ENCODE measurements at places on chromosomes 6 and 20.
A peak's percentile ranks its signal among the peaks of the same experiment; 100 is the strongest.

- no peak for DNase-seq
Observed at GRCh38 chr6:30283761-30284160, 43.0 kb upstream of the TRIM39 start.

- DNase-seq = peak; percentile 20
Observed at GRCh38 chr6:129936329-129937165, 75.4 kb upstream of the TMEM244 start.

DNA sequence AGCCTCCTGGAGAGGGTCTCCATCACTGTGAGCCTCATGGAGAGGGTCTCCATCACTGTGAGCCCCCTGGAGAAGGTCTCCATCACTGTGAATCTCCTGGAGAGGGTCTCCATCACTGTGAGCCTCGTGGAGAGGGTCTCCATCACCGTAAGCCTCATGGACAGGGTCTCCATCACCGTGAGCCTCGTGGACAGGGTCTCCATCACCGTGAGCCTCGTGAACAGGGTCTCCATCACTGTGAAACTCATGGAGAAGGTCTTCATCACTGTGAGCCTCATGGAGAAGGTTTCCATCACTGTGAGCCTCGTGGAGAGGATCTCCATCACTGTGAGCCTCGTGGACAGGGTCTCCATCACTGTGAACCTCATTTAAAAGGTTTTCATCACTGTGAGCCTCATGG lies 140.0 kb downstream of the ERMARD start:
- DNase-seq = no peak

DNA sequence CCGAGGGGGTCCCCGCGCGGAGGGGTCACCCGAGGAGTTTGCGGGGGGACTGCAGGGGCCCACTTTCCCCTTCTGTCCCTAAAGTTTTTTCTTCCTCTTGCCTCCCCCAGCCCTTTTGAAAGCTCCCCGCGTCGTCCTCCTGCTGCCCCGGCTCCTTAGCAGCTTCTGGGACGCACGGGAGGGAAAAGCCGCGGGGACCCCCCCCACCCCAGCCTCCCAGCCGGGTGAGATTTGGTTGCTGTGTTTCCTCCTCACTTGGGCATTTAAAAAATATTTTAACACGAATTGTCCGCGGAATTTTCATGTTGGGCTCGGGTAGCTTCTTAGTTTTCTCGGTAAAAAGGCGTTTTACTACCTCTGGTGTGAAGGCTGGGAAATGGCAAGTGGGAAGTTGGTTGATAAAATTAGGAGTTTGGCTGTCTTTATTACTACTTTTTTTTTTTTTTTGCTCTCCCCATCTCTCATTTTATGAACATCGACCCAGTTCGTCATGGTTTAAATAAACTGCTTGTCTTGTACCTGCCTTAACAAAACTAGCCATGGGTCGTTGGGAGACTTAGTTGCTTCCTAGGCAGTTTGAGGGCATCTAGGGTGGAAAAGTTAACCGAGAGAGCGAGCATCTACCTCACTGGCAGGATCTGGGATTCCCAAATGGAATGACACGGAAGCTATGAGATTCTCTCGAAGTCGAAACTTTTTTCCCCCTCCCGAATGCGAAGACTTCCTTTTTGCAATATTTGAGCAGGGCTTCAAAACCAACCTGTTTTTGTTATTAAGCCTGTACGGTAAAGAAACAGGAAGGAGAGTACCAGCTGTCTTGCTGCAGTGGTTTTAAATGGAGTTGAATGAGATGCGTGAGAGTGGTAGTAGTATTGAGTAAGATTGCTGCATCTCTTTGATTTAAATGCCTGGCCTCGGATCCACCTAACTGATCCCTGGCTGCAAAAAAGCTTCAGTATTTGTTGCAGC lies 868 bp downstream of the NCOA3 start:
- no peak for DNase-seq

GRCh38 chr6:30829639-30830255 lies 54.6 kb upstream of the DDR1 start:
- no peak for DNase-seq

GRCh38 chr20:51525241-51526105 lies 17.0 kb downstream of the NFATC2 start:
- no peak for DNase-seq

GRCh38 chr20:37202267-37202943 lies 23.1 kb upstream of the MROH8 start:
- DNase-seq = peak; percentile 95

DNA sequence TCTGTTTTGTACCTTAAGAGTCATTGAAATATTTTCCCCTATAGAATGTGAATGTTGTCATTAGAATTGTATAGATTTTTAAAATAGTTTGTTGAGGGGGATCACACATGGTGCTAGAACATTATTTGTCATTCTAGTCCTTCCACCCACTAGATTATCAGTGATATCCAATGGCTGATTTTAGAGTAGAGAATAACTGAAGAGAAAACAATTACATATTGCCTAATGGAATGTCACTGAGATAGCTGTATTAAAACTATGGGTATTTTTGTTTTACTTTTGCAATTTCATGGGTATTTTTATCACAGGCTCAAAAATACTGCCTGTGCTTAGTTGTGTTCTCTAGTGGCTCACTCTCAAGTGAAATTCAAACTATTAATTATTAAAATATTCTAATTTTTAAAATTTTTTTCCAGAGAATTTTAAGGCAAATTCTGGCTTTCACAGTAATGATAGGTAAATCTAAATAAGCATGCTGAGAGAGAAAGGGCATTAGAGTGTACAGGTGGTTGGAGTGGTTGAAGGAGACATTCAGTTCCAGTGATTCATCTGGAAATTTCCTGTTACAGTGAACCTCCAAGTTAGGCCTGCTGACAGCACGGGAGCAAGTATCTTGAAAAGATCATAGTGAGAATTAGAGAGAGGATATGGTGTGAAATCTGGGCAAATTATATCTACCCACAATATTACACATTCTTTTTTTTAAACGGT lies 399.6 kb downstream of the NKAIN2 start:
- DNase-seq = no peak

- no peak for DNase-seq
Observed at GRCh38 chr20:53513489-53514298, 79.9 kb downstream of the ZNF217 start.

GRCh38 chr6:105859457-105859856 lies 226.7 kb upstream of the PRDM1 start:
- no peak for DNase-seq

DNA sequence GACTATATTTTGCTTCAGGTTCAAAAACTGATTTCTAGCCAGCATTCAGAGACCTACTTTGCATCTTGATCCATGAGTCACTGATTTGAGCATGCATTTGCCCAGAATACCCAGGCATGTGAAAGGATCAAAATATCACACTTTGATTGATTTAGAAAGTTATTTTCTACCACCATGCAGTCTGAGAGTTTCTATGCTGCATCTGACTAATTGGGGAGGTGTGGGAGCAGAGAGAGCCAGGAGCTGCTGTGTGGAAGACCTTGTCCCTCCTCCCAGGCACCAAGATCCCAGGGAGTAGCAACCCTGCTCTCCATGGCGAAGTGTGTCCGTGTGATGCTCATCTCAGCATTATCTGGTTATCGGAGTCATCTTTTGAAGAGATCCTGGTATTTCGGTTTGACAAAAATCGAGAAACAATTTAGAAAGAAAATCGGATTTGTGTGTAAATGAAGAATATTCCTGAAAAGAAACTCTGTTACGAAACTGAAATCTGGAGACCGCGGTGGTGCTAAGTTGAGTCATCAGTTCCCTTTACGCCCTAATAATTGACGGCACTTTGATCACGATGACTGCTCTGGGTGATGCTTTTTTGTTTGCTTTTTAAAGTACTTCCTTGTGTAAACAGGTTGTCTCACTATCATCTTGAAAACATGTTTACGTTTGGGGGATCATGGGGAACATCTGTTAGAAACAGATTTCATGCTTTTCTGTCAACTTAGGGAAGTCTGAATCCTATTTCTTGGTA lies 193.4 kb downstream of the BACH2 start:
- no peak for DNase-seq

- no peak for DNase-seq
Observed at GRCh38 chr6:159959165-159959975, 9.5 kb upstream of the IGF2R start.

DNA sequence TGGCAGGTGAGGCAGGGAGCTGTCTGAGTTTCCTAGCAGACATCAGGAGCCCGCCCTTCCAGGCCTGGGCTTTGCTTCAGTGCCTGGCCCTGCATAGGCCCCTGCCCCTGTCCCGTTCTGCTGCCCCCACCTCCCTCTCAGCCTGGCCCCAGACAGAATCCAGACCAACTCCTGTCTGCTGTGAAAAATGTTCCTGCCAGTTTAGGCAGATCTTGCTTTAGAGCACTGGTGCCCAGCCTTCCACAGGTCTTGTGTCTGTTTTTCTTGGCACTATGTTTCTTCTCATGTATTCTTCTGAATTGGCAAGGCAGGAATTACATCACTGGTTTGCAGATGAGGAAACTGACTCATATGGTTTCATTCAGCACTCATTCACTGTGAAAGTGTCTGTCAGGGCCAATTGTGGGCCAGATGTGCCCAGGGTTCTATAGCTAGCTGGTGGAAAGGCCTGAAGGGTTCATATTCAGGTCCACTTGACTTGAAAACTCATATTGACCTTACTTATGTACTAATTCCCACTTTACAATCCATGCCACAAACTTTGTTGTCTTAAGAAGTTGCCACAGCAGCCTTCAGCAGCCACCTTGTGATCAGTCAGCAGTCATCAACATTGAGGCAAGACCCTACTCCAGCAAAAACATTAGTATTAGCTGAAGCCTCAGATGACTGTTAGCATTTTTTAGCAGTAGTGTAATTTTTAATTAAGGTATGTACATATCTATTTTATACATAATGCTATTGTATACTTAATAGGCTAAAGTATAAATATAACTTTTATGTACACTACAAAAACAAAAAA lies 40.5 kb downstream of the HLA-F start:
- DNase-seq = peak; percentile 52

GRCh38 chr6:111808493-111808892 lies 64.8 kb downstream of the FYN start:
- no peak for DNase-seq

DNA sequence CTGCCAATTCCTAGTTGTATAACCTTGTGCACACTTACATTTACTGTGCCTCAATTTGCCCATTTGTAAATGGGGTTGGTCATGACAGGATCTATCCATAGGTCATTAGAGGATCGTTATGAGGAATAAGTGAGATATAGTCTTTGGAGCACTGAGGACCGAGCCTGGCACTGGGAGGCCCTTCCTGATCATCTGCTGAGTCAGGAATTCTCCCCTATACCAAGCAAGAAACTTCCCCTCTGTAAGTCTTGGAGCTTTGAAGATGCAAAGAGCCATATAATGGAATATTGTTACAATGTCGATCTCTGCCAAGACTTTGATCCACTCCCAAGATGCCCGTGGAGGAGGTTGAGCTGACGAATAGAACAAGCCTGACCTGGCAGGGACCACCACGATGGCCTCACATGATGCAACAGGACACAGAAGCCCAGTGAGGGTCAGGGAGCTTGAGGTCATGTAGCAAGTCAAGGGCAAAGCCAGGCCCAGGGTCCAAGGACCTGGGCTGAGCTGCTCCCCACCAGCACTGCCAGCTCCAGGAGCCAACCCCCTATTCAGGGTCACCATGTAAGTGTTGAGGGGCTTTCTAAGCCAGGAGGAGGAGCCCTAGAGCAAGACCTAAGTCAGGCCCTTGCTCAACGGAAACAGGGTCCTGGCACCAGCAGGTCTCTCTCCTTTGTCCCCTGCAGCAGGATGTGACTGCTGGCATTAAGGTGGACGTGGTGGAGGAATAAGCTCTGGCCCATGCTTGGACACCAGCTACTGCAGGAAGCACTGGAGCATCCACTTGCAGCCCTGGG lies 16.7 kb downstream of the PDRG1 start:
- DNase-seq = no peak

- peak; percentile 8 for DNase-seq
Observed at GRCh38 chr20:46402331-46402811, 4.0 kb downstream of the ELMO2 start.

GRCh38 chr6:108839083-108839642 lies 9.1 kb upstream of the ARMC2 start:
- DNase-seq = no peak

DNA sequence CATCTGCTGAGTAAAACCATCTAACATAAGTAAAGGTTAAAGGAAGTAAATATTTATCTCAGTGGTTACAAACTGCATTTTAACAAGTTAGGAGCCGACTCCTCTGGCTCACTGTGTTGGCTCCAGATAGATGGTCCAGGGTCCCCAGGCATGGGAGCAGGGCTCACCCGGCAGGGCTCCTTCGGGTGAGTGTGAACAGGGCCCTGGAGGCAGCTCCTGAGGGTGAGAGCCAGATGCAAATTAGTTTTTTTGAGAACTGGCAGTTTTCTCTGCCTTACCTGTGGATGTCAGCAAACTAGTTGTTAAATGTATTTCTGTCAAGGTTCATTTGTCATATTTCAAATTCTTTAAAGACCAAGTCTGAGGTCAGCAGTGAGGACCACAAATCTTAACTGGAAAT lies 21.5 kb downstream of the TPBG start:
- DNase-seq = no peak

DNA sequence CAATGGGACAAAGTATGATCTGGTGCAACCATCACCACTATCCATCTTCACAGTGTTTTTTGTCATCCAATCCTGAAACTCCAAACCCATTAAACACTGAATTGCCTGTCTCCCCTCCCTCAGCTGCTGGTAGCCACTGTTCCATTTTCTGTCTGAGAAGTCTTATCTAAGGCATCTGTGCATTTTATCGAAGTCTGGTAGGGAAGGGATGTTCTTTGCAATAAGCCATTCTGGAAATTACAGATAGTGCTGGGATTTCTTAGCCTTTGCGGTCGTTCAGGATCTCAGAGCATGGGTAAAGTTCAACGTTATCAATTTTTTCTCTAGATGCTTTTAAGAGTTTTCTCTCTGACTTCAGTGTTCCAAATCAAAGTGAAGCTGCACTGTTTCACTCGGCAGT lies 24.1 kb downstream of the KIF25 start:
- no peak for DNase-seq

- DNase-seq = no peak
Observed at GRCh38 chr6:21478883-21479539, 114.5 kb upstream of the SOX4 start.

DNA sequence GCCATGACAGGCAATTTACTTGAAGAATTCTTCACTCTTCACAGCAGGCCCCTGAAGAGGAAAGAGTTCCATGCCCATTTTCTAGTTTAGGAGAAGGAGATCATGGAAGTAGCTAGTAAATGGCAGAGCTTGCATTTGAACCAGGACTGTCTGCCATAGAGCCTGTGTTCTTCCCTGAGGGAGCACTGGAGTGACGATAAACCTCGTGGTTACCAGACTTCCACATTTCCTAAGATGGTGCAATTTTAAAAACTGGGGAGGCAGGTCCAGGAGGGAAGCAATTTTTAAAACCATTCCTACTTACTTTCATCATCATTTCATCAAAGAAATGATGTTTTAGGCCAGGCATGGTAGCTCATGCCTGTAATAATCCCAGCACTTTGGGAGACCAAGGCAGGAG lies 36.8 kb downstream of the STK35 start:
- DNase-seq = no peak

GRCh38 chr20:5880326-5880725 lies 70.0 kb downstream of the TRMT6 start:
- DNase-seq = no peak

- no peak for DNase-seq
Observed at GRCh38 chr6:152161501-152161900, 354.0 kb downstream of the ESR1 start.
